ENCODE measurements at places on chromosomes 5 and 9.
A peak's percentile ranks its signal among the peaks of the same experiment; 100 is the strongest.

GRCh38 chr9:120936764-120937122 lies 10.1 kb upstream of the TRAF1 start:
- DNase-seq = no peak

DNA sequence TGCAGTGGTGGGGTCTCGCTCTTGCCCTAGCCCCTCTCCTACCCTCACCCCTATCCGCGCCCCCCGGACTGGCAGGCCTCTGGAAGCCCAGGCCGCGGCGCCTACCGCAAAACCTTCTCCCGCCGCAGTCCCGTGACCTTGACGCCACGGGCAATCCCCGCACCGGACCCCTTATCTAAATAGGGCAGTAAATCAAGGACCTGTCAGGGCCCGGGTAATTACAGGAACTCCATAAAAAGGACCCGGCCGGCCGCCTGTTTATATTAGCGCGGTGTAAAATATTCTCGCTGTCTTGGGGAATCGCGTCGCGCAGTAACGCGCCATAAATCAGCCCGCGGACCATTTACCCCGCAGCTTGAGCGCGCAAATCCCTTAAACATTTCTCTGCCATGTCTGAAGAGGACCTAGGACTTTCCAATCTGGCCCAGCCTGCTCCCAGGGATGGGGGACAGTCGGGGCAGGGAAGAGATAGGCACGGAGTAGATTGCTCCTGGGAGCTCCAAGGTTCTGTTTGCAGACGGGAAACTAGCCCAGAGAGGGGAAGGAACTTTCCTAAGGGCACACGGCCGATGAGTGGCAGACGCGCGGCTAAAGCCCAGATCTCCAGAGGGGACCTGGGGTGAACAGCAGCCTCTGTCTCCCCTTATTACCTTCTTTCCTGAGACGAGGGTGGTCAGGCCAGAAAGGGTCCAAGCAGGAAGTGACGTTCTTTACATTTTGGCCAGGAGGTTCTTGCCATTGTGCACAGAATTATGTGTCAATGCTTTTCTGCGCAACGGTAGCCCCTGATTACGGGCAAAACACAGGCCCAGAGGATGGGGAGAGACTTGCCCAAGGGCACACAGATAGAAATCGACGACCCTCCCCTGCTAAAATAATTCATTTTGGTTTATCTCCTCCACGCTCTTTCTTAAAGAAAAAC lies 4.8 kb upstream of the HAND1 start:
- no peak for DNase-seq

DNA sequence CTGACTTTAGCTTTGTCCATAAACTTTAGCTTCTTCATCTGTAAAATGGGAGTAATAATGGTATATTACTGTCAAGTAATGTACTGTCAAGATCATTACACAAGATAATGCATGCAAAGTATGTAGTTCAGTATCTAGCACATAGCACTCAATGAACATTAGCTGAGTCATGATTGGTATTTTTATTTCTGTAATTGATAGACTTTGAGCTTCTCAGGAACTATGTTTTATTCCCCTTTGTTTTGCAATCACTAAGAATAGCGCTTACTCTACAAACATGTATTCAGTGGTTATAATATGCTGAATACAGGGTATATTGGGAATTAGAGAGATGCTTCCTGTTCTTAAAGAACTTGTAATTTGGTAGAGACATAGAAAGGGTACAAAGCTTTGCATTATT lies 142.3 kb upstream of the KLF9 start:
- no peak for DNase-seq

DNA sequence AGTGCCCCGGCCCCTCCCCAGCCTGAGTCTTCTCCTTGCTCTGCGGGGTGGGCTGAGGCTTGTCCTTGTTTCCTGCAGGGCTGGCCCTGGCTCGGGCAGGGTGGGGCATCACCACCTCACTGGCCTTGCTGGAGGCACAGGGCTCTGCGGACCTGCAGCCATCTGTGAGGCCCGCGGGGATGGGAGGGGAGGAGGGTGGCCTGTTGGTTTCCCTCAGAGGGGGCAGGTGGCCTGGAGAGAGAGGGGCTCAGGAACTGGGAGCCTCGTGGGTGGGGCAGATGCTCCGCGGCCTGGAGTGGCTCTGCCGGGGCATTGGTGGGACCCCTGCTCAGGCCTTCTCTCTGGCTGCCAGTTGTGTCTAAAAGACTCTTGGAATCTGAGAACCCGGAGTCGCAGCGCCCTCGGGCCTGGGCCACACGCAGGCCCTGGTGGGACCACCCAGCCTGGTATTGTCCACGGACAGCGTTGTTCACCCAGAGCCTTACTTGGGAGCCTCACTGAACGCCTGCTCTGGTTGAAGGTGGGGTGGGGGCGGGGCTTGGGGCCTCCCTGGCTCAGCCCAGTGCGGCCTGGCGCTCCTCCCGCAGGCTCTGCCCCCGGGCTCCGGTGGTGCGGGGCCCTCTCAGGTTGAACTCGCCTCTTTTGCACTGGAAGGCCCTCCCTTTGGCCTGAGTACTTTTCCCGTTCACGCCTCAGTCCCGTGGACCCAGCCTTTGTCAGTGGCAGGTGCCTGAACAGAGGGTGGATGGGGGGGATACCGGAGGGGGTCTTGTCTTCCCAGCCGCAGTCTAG lies 111.3 kb downstream of the RXRA start:
- DNase-seq = no peak

DNA sequence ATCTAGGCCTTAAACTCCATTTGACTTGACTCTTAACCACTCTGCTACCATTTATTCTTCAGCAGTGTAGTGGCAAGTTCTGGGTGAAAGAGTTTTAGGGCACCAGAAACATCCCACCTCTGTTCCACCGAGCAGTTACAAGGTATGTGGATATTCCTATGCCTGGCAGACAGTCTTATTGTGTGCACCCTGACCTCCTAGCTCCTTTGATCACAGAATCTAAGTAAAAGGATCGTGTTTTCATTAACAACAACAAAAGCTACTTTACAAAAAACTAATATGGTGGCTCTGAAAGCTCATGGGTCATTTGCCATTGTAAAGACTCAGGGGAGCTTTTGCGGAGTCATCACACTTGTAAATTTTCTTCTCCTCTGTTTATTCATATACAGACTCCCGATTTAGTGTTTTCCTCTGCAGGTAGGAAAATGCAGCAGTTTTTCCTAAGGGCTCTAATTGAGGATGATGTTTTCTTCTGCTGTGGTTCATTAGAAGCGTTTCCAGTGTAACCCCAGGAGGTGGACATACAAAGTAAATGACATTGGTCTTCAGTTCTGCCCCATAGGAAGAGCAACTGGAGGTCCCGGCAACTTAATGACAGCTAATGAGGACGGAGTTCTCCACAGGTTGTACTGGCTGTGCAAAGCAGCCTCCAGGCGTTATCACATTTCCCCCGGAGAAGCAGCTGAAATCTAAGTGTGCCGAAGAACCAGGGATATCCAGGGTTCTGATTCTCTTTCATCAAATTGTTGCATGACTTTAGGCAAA lies 78.2 kb downstream of the ATP10B start:
- DNase-seq = no peak

DNA sequence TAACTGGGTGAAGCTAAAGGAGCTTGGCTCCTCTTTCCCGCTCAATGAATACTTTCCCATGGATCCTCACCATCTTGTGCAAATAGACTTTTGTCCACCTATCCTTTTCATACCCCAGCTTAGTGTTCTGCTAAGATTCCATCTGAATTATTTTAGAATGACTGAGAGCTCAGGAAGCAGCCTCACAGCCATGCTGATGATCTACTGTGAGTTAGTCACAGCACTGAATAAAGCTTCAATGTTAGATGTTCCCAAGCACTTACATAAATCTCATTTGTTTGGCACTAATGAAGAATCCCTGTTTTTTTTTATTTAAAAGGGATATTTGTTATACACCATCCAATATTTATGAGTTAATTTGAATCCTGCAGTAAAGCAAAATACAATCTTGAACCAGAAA lies 317.6 kb upstream of the TRPC7 start:
- no peak for DNase-seq

DNA sequence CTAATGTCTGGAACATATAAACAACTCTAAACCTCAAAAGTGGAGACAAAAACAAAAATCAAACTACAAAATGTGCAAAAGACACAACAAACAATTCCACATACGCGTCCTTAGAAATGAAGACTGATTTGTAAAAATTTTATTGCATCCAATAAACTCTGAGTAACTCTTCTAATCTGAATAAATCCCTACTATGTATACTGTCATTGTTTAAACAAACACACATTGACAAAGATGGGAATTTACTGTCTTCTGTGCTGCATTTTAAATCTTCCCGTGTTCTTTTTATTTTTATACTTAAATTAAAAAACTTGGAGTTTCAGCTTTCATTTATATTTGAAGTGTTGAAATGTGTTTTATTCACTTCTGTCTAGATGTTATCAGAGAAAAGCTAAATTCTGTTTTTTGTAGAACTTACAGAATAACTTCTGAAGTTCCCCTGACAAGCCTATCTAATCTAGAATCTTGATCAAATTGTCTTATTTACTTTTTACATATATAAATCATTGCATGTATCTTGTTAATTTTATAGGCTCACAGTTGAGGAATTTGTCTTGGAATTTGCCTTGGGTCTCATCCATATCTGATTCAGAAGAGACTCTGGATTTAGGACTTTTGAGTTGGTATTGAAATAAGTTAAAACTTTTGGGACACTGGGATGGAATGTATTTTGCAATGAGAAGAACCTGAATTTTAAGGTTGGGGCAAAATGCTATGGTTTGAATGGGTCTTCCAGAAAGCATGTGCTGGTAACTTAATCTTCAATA lies 2064.4 kb upstream of the C9orf72 start:
- DNase-seq = no peak

DNA sequence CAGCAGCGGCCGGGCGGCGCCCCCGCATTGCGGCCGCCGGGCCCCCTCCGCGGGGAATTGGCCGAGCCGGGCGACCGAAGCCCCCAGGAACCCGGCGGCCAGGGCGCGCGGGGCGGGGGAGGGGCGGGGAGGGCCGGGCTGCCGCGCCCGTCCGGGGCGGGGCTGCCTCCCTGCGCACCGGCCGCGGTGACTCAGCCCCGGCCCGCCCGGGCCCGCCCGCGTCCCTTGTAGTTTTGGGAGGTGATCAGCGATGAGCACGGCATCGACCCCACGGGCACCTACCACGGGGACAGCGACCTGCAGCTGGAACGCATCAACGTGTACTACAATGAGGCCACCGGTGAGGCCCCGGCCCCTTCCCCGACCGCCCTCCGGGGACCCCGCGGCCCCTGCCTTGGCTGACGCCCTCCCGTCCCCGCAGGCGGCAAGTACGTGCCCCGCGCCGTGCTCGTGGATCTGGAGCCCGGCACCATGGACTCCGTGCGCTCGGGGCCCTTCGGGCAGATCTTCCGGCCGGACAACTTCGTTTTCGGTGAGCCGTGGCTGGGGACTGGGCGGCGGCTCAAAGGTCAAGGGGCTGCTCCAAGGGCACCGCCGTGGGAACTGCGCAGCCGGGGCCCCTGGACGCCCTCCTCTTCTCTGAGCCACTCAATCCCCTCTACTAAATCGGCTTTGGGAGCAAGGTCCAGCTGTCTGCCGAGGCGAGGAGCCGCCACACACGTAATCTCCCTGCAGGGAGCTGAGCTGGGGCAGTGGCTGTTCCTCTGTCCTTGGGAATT lies 592 bp downstream of the TUBB4B start:
- DNase-seq = no peak

GRCh38 chr9:89724659-89725058 lies 119.8 kb downstream of the GADD45G start:
- no peak for DNase-seq

- no peak for DNase-seq
Measured at GRCh38 chr9:110994771-110995241, 43.5 kb downstream of the LPAR1 start.

- DNase-seq = no peak
Measured at GRCh38 chr9:19208653-19209052, 21.8 kb upstream of the DENND4C start.

GRCh38 chr5:109987355-109987754 lies 297.6 kb downstream of the MAN2A1 start:
- DNase-seq = no peak

GRCh38 chr9:126459126-126459525 lies 132.5 kb downstream of the MVB12B start:
- no peak for DNase-seq

DNA sequence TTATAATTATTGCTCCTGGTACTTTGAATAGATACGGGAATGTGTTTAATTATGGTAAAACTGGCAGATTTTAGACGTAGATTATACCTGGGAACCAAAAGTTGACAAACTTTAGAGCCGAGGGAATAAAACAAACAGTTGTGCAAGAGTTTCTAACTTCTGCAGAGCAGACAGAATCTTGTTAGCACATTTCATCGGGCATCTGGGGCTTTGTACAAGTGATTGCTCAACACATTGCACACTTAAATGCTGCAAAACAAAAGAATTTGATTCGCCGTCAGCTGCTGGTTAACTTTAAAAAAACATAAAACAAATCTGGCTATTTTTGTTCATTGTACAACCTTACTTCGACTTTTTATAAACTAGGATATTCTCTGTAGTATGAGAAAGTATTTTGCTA lies 398.1 kb downstream of the MAN2A1 start:
- no peak for DNase-seq

DNA sequence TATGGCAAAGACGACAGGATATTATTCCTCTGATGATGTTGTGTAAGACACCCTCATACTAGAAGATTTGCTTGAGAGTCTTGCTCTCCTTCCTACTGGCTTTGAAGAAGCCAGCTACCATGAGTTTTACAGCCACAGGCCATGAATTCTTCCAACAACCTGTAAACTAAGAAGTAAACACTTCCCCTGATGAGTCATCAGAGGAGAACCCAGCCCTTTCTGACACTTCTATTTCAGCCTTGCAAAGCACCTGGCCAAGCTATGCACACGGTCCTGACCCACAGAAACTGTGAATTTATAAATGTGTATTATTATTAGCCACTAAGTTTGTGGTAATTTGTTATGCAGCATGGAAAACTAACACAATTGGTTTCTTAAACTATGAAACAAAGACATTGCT lies 288.8 kb upstream of the ADAMTSL1 start:
- no peak for DNase-seq

- no peak for DNase-seq
Measured at GRCh38 chr9:81377320-81377719, 312.0 kb downstream of the TLE1 start.

DNA sequence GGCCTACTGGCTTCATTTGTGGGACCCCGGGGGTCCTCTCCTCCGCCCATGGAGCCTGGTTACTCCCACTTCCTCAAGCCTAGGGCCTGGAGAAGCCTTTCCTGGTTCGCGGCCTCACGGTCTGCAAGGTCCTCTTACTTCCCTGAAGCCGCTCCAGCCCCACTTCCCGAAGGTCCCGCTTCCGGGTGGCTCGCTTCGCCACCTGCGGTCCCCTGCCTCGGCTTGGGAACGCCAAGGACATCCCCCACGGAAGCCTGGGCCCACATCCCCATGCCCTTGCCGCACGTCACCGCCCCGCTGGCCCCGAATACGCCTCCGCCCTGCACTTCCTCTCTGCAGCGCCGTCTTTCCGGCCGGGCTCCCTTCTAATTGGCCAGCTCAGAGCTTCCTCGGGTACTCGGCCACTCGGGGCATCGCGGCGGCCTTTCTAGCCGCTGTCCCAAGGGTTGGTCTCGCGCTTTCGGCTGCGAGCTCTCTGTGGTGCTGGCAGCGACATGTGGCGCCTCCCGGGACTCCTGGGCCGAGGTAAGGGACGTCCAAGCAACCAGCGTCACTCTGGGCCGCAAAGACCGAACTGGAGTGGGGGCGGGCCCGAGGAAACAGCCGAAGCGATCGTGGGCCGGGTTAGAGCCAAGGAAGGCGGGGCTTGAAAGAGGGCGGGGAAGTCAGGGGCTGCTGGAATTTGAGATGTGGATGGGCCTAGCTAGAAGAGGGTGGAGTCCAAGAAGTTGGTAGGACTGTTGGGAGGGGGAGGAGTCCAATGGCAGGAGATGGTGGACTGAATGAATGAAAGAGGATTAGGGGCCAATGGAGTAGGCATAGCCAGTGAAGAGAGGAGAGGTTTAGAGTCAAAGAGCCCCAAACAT lies at the start of gene DELE1:
TSS of gene DELE1 (plus strand) at position 424 of the 866 bp plus-strand sequence. CDS start at position 495, 71 bp downstream.
- DNase-seq = peak; percentile 95

Measured in NCI-H2227 treated with DMSO at 0.1 percent for 48 hours (cell line).